ENCODE measurements at places on chromosomes 6 and 20. TPM values are rescaled to one million over a fixed set of nuclear protein-coding genes. Genes with fewer than 3 reads are reported as not detected.

- DNase-seq = no peak
Measured at GRCh38 chr6:161498359-161498758, 224.5 kb upstream of the AGPAT4 start.

GRCh38 chr6:49570474-49571079 lies 20.1 kb downstream of the C6orf141 start:
- no peak for DNase-seq

GRCh38 chr6:96478695-96479094 lies 42.9 kb upstream of the UFL1 start:
- no peak for DNase-seq

- DNase-seq = no peak
Measured at GRCh38 chr6:30349421-30350177, 4.6 kb downstream of the RPP21 start.

GRCh38 chr20:41038878-41039404 lies 10.3 kb downstream of the TOP1 start:
- DNase-seq = no peak

- no peak for DNase-seq
Measured at GRCh38 chr20:44151621-44152416, 35.2 kb downstream of the JPH2 start.

GRCh38 chr20:50260479-50261221 lies 70.0 kb downstream of the CEBPB start:
- no peak for DNase-seq

DNA sequence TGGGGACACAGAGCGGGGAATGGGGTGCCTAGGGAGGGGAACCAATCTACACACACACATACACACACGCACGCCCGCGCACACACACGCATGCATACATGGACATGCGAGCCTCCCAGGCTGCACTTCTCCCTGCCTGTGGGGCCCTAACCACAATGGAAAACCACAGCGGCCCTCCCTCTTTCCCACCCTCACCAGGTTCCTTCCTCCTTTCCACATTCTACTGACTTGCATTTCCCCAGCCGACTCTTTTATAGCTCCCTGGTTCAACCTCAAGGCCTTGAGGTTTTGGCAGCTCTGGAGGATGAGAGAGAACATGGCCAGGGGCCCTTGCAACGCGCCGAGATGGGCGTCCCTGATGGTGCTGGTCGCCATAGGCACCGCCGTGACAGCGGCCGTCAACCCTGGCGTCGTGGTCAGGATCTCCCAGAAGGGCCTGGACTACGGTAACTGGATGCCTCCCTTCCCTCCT lies at the start of gene BPI:
TSS of gene BPI (plus strand) at position 249 of the 472 bp plus-strand sequence. CDS start at position 317, 68 bp downstream.
- no peak for DNase-seq

GRCh38 chr6:33886673-33887144 lies 82.9 kb upstream of the MLN start:
- no peak for DNase-seq

GRCh38 chr6:37990762-37991525 lies 171.4 kb downstream of the ZFAND3 start:
- DNase-seq = no peak

TSPO2 gene
- total RNA-seq = 0.30 TPM

CD40 gene
- total RNA-seq = 6.6 TPM
